ENCODE measurements at places on chromosomes 4 and X. TPM values are rescaled to one million over a fixed set of nuclear protein-coding genes. Genes with fewer than 3 reads are reported as not detected.
A peak's percentile ranks its signal among the peaks of the same experiment; 100 is the strongest.

GRCh38 chr4:114684462-114684861 is 85.9 kb downstream of the UGT8 start:
- no peak for DNase-seq

DNA sequence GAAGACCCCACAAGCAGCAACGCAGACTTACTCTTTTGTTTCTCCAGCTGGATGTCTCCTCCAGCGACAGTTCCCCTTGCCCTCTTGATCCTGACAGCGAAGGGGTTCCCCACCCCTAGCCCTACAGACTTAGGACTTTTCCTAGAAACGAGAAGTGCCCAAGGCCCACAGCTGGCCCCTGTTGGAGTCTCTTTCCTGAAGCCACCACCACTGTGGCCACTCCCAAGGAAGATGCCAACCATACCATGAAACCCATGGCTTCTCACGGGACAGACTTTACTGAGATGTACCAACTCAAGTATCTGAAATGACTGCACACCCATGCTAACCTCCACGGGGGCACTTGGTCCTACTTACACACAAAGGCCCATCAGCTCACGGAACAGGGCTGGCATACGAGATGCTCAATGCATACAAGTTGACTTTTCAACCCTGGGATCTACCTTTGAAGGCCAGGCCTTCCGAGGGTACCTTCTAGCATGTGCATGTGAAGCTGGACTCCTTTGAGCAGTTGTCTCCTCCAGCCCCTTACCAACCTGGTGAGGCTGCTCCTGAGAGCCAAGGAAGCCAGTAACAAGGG is 924 bp upstream of the IRAK1 start:
- DNase-seq, result no peak

Gene UCP1
- total RNA-seq, result not detected

Gene GPAT3
- total RNA-seq, result 0.85 TPM

DNA sequence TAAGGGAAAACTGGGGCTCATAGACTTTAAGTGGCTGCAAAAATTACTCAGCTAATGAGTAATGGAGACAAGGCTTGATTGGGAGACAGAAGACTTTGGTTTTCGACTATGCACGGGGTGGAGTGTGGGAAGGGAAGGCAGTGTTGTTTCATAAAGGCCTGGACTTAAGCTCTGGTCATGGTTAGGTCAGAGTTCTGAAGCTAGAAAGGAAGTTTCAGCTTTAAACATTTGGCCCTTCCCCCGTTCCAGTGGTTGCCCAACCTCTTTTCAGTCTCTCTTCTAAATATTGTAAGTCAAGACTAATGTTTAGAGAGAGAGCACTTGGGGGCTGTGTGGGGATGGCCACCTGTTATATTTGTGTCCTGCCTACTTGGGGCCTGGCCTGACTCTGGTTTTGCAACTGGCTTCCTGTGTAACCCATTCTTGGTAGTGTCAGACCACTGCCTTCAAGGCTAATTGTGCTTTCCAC is 21.0 kb downstream of the MSN start:
- peak; percentile 33 for DNase-seq

DNA sequence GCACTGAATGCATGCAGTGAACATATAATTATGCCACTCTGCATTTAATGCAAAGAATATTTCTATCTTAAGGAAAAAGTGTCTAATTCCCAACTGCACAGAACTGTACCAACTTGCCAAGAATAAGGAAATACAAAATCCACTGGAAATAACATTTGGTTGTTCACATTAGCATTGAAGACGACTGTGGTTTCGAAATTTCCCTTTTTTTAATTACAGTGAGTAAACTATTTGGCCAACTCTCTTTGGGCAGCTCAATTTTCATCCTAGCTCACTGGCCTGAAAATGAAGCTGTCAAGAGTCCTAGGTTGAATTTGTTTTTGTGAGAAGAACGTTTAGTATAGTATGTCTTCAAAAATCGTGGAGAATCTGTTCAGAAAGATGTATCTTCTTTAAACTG is 81.6 kb upstream of the MID1 start:
- no peak for DNase-seq

Gene DAPP1
- total RNA-seq, result 60.6 TPM

Measured in foreskin keratinocyte (primary cell).